ENCODE measurements at places on chromosomes 3 and 15.

DNA sequence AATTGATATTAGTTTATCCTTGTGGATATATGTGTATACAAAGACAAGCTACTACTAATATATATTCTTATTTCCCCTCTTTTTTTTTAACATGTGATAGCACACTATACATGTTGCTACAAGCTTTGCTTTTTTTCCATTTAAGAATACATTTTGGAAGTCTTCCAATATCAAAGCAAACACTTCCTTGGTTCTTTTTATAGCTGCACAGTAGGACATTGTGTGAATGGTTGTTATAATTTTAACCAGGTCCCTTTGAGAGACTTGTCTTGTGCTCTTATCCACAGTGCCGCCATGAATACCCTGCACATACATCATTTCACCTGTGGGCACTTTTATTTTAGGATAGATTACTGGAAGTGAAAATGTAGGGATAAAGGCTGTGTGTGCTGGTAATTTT lies 88.7 kb downstream of the CACNA2D3 start:
- DNase-seq: no peak

DNA sequence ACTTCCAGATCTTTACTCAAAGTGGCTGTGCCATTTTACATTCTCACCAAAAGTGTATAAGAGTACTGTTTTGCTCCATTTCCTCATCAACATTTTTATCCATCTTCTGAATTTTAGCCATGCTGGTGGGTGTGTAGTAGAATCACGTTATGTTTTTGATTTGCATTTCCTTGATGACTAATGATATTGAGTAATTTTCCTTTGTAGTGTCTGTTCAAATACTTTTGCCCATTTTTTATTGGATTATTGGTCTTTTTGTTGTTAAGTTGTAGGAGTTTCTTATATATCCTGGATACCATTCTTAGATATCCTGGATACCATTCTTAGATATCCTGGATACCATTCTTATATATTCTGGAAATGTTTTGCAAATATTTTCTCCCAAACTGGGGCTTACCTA lies 344.9 kb downstream of the LRRC3B start:
- DNase-seq: no peak

DNA sequence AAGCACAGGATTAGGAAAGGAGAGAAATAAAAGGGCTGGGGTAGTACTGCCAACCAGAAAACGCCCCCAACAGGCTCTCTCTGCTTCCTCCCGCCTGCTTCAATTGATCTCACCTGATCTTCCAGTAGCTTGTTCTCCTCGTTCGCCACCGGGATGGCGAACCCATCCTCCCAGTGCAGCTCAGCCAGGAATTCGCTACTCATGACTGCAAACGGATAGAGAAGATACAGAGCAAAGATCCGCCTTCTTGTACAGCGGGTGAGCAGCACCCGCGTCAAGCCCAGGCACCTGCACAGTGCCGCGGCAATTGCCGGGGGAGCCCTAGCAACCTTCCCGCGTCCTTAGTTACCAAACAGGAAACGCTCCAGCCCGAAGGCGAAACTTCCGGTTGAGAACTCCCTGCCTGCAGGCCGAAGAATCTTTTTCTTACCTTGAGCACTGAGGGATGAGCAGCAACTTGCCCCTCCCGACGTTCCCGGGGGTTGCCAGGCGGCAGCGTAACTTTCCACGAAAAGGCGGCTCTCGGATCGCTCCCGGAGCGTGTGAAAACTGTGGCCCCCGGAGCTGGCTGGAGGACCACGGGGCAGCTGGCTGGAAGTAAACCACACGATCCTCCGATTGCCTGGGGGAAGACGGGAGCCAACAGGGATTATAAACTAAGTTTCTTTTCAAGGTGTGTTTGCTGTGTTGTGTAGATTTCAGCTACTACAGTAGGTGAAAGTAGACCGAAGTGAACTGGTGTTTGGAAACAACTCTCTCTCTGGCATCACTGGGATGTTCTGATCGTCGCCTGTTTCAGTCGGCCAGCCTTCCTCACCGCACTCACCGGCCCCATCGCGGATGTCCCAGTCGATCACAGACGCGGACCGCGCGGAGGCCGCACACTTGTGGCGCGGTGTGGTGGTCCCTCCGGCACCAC lies at the start of gene CCDC39:
Gene CCDC39 (minus strand): TSS at position 312 of the 919 bp plus-strand sequence. CDS start 109 bp downstream, at position 203.
- no peak for DNase-seq

GRCh38 chr3:58528629-58529028 lies 8.4 kb downstream of the ACOX2 start:
- DNase-seq: no peak

DNA sequence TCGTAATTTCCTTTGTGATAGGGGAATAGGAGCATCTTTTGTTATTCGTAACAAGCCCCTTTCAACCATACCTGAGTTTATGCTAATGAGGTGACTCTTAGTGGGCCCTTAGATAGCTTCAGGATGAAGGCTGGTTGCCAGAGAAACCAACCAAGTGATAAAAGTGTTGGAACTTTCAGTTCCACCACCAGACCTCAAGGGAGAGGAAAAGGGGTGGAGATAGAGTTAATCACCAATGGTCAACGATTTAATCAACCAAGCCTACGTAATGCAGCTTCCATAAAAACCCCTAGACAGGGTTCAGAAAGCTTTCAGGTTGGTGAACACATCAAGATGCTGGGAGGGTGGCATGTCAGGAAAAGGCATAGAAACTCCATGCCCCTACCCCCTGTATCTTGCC lies 33.0 kb downstream of the HERC1 start:
- no peak for DNase-seq

DNA sequence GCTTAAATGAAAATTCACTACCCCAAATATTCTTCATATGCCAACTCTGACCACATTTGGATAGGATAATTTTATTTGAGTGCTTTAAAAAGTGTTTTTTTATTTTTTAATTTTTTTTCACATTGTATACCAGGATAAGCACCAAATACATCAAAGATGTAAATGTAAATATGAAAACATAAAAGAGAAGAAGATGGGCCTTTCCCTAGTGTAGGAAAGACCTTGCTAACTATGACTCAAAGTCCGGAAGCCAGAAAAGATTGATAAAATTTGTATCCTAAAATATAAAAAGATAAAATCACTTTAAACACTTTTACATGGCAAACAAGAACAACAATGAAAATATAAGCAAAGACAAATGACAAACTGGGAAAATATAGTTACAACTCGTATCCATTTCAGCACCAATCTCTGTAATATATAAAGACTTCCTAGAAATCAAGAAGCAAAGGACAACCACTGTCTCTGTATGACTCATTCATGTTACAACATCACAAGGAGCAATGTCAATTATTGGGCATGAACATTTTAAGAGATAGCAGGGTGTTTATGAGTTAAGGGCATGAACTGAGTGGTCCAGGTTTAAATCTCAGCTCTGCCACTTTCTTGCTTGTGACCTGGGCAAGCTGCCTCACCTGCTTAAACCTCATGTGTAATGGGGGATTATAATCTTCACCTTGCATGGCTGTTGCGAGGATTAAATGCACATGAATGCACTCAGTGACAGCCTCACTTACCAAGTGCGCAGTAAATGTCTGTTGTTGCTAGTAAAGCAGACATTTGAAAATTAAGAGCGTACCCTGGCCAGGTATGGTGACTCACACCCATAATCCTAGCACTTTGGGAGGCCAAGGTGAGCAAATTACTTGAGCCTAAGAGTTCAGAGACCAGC lies 25.3 kb upstream of the ARHGEF3 start:
- no peak for DNase-seq

All from NK-92 treated with Interleukin-12 subunit alpha and Interleukin-12 subunit beta, amount 100 ng/mL, for 24 hours (cell line).